ENCODE measurements at places on chromosomes 12 and 14. TPM values are rescaled to one million over a fixed set of nuclear protein-coding genes. Genes with fewer than 3 reads are reported as not detected.

DNA sequence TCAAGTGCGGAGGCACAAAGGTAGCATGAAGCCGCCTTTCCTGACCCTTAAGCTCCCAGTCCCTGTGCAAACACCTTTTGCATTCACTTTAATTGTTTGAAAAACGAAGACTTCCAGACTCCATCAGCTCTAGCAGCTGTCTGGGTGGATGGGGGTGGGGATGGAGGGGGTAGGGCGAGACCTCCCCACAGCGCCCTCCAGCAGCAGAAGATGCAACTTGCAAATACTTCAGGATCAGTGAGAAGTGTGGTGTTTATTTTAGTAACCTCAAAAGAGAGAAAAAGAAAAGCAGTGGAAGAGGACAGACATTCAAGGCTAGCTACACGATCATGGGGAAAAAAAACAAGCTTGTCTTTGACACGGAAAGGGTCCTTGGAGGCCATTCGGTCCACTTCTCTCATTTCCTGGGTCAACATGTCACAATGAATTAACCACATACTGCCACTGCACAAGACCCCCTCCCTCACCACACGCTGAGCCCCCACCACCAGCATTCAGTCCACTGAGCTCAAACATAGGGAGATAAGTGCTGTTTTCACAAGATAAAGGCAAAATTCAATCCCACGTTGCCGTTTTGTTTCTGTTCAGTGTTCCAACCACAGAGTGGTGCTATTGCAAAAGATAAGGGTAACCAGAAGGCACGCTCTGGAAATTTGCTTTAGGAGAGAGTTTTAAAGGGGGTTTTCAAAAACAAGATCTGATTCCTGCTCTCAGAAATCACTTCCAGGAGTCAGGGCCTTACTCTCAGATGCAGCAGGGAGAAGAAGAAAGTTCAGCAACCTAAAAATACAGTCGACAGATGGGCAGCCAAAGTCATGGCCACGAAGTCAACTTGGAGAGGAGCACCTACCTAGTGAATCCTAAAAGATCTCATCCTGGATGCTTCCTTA lies 3.3 kb upstream of the NTF3 start:
- H3K4me3 ChIP-seq, result no peak overlapping the region
- DNase-seq, result no peak
- no peaks in the 10 kb centered on the region for H3K27me3 ChIP-seq
- H3K27ac ChIP-seq, result no peak overlapping the region
- H3K36me3 ChIP-seq, result no peaks in the 10 kb centered on the region

DNA sequence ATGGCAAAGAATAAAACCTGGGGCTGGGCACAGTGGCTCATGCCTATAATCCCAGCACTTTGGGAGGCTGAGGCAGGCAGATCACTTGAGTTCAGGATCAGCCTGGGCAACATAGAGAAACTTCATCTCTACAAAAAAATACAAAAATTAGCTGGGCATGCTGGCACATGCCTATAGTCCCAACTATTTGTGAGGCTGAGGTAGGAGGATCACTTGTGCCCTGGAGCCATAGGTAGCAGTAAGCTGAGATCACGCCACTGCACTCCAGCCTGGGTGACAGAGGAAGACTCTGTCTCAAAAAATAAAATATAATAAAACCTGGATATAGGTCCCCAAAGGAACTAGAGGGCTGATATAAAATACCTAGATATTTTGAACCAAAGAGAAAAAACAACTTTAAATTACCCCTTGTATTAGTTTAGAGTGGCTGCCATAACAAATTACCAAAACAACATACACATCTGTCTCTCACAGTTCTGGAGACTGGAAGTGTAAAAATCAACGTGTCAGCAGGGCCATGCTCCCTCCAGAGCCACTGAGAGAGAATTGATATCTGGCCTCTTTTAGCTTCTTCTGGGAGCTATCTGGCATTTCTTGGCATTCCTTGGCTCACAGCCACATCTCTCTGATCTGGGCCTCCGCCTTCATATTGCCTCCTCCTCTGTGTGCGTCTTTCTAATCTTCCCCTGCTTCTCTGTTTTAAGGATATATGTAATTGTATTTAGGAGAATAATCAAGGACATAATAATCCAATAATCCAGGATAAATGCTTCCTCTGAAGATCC lies 47.9 kb upstream of the ATF7IP start:
- no peak overlapping the region for H3K4me3 ChIP-seq
- H3K36me3 ChIP-seq, result no peaks in the 10 kb centered on the region
- H3K27ac ChIP-seq, result no peak overlapping the region
- H3K4me1 ChIP-seq, result no peaks in the 10 kb centered on the region
- H3K27me3 ChIP-seq, result no peaks in the 10 kb centered on the region
- no peak for DNase-seq

DNA sequence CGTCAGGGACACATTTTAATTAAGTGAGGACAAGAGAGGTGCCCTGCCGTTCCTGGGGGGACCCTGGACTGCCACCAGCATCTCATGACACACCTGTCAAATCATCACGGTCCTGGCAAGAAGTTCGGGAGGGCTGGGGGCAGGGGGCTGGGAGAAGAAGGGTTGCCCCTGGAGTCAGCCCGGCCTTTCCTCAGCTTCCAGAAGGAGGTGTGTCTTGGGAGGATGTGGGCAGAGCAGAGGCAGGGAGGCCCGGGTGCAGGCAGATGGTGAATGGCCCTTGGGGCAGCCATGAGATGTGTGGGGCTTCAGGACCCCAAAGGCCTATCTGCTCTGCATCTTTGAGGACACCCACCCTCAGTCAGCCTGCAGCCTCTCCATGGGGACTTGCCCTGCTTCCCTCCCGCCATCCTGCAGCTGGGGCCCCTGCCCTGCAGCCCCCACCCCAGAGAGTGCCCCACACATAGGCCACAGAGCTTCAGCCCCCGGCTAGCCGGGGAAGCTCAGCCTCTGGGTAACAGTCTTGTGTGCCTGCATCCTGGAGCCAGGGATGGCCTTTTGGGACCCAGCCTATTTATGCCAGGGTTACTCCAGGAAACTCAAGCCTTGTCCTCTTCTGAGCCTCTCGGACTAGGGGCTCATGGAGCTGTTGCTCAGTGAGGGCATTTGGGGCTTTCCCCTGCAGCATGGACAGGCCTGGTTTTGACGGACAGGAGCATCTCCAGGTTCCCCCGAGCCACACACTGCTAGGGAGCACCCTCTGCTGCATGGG lies 178.5 kb downstream of the KIF26A start:
- H3K27me3 ChIP-seq, result no peaks in the 10 kb centered on the region
- no peak overlapping the region for H3K4me3 ChIP-seq
- H3K4me1 ChIP-seq, result no peaks in the 10 kb centered on the region
- no peaks in the 10 kb centered on the region for H3K36me3 ChIP-seq
- H3K27ac ChIP-seq, result no peak overlapping the region
- no peak for DNase-seq

Gene FANCM
- 12.6 TPM for total RNA-seq
